Hematopoietic multipotent progenitor cell treated with erythropoietin and hydrocortisone succinate and interleukin-3 and kit ligand, for 8 days (in vitro differentiated cells): ENCODE measurements at places on chromosomes 6 and 20.

DNA sequence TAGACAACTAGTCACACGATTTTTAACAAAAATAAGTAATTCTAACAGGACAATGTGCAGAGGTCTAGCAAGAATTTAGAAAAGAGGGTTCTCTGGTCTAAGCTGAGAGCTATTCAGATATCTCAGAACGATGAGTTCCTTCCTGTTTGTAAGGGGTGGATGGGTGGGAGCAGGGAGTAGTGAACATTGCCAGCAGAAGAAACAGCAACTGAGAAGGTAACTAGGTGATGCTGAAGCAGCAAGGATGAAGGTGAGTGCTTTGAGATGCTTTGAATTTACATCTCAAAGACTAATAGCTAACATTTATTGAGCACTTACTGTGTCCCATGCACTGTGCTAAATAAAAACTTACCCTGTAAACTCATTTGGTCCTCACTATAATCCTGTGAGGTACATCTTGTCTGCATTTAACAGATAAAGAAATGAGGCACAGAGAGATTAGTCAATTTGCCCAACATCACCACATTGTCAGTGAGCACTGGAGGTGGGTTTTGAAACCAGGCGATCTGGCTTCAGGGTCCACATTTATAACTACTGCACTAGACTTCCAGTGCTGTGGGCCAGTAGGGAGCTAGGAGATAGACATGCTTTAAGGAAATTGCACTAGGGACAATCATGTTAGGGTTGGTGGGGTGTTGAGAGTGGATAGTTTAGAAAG lies 15.7 kb downstream of the BRD2 start:
- peak; percentile 69 for DNase-seq

DNA sequence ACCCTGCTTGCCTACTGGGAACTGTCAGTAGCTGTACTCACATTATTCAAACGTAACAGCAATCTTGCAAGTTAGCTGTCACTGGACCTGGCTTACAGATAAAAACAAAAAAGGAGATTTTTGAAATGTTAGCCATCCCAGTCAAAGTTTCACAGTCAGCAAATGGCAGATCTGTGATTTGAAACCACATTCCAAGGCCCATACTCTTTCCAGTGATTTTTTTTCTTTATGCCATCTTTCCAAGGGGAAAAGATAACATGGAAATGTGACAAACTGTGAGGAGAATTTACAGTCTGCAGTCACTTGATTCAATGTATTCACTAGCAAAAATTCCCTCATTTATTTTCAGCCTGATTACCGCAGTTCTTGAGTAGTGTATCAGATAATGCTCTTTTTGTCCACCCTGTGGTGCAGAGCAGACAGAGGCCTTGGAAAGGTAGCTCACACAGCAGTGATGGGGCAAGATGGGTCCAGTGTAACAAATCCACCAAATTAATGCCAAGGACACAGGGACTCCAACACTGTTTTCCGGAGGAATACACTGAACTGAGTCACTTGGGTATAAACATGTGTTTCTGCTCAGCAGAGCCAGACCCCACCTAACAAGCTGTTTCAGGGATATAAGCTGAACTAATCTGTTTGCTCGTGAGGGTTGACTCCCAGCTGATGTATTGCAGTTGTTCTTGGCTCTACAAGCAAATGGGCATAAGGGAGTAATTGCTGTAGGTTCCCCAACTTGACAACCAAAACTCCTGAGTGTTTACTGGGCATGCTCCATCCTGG lies 49.9 kb upstream of the ADGRF1 start:
- no peak for DNase-seq

GRCh38 chr20:36569847-36570429 lies 3.5 kb upstream of the TGIF2 start:
- DNase-seq: no peak

DNA sequence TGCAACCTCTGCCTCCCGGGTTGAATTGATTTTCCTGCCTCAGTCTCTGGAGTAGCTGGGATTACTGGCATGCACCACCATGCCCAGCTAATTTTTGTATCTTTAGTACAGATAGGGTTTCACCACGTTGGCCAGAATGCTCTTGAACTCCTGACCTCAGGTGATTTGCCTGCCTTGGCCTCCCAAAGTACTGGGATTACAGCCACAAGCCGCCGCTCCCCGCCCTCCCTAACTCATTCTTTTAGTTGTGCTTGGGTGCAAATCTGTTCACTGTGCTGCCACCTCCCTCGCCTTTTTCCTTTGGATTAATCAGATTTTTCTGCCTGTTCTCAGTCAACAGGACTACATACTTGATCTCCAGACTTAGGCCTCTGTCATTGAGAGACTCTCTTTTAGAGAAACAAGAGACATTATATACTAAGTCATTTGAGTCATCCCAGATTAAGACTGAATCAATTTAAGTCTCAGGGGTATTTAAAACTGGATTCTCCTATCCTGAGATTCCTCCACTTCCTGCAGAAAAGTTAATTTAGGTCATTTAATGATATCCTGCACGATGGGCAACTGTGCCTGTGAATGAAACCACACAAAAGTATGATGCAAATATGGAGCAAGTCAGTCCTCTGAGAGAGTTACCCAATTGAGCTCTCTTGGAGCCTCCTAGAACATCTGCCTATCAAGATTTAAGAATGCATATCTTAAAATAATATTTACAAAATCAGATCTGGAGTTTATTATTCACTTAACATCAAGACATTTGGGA lies 136.1 kb upstream of the THEMIS start:
- no peak for DNase-seq

GRCh38 chr6:158963020-158963808 lies 36.8 kb downstream of the RSPH3 start:
- no peak for DNase-seq

GRCh38 chr20:53419693-53420460 lies 173.8 kb downstream of the ZNF217 start:
- DNase-seq: no peak
